ENCODE measurements at places on chromosomes 3 and 15. TPM values are rescaled to one million over a fixed set of nuclear protein-coding genes. Genes with fewer than 3 reads are reported as not detected.

HIGD2B gene
- not detected for total RNA-seq

DUOX1 gene
- 0.57 TPM for total RNA-seq

SLC27A2 gene
- 1.0 TPM for total RNA-seq

GOLGA6B gene
- not detected for total RNA-seq

GP5 gene
- not detected for total RNA-seq

SEMA7A gene
- total RNA-seq: 2.4 TPM

ANKRD63 gene
- total RNA-seq: not detected

MASP1 gene
- 1.5 TPM for total RNA-seq

MYLK gene
- 39.9 TPM for total RNA-seq

FANCD2OS gene
- total RNA-seq: not detected

ATP13A4 gene
- not detected for total RNA-seq

PRSS50 gene
- total RNA-seq: not detected

SERPINI2 gene
- total RNA-seq: not detected

GAP43 gene
- total RNA-seq: not detected

Measured in subcutaneous adipose tissue (tissue), 4 donors.